Midbrain (tissue), 1 donor: ENCODE measurements at places on chromosomes 4 and X.

DNA sequence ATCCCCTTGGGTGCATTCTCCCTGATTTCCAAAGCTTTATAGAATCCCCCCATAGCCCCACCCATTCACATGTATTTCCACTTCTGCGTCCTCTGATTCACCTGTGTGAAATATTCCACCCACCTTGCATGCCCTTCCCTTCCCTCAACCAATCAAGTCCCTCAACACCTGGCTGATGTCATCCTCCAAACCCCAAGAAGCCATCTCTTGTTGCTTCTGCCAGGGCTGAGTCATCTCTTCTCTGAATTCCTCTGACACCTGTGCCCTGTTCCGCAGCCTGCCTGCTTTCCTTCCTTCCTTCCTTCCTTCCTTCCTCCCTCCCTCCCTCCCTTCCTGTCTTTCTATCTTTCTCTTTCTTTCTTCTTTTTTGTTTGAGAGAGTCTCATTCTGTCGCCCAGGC is 9.9 kb downstream of the CRMP1 start:
- no peak for DNase-seq

DNA sequence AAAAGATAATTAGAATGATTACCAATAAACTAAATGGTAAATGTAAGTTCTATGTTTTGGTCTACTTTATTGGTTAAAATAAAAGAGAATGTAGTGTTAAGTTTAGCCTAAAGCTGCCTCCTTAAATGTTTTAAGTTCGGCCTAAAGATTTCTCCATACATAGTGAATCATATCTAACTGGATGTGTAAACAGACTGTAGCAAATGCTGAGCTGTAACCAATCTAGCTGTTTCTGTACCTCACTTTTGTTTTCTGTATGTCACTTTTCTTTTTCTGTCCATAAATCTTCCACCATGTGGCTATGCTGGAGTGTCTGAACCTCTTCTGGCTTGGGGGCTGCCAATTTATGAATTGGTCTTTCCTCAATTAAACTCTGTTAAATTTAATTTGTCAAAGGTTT is 121.2 kb downstream of the TBCK start:
- DNase-seq = no peak

DNA sequence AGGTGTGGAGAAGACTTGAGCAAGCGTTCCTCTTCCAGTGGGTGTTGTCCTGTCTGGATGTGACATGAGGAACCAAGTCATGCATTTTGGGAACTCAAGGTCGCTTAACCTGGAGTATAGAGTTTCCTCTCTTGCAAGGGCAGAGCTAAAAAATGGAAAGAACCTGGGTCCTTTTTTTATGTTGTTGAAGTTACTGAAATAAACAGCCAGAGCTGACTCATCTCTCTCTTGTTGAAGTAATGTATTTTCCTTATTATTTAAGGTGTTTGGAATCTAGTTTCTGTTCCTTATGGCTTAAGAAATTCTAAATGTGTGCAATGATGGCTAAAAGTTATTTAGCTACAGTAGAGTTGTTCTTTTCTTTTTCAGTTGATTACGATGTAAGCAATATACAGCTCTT is 314.5 kb downstream of the CAMK2D start:
- no peak for DNase-seq

DNA sequence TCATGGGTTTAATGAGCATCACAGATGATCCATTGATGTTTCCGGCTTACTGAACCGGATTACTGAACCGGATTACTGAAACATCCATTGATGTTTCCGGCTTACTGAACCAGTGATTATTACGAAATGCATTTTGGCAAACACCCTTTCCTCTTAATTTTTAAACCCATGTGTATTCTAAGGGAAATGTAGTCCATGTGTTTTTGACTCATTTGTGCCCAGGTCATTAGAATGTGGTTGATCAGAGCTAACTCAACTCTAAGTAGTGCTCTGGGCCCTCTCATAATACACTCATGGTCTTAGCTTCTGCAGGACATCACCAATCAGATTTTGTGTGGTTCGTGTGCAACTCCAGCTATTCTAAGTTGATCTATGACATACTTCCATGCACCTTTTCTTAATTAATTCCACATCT is 141.6 kb downstream of the SPATA18 start:
- DNase-seq = no peak

- no peak for DNase-seq
Observed at GRCh38 chr4:78691971-78692821, 84.0 kb upstream of the BMP2K start.

DNA sequence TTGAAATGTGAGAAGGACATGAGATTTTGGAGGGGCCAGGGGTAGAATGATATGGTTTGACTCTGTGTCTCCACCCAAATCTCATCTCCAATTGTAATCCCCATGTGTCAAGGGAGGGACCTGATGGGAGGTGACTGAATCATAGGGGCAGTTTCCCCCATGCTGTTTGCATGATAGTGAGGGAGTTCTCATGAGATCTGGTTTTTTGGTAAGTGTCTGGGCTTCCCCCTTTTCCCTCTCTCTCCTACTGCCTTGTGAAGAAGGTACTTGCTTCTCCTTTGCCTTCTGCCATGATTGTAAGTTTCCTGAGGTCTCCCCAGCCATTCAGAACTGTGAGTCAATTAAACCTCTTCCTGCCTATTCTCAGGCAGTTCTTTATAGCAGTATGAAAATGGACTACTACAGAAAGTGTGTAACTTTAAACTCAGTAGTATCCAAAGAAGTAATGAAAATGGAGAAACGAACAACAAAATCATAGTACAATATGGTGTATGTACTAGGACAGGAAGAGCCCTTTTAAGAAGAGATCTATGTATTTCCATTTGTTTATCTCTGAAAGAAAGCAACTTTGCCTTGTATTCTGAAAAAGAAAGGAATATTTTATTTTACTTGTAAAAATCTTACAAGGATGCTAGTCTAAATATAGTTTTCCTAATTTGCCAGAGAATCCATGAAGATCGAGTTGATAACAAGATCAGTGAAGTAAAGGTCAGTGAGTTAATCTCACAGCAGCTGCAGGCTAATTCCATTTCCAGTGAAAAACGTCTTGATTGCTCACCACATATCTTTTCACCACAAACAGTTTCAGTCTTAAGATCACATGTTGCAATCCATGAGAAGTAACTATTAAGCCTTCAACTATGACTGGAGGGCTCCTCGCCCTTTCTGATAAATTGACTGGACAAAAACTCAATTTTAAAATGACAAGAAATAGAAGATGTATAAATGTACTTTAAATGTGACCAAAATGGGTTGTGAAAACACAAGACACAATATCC is 20.5 kb downstream of the PKD2 start:
- DNase-seq = no peak

GRCh38 chr4:128334256-128334655 is 46.6 kb upstream of the PGRMC2 start:
- no peak for DNase-seq

- DNase-seq = no peak
Observed at GRCh38 chrX:71111141-71111843, at the start of gene IL2RG. TSS of gene IL2RG (minus strand) at chrX:71111577. CDS start at chrX:71111539, 38 bp downstream.

- no peak for DNase-seq
Observed at GRCh38 chrX:10296576-10296975, 139.8 kb downstream of the CLCN4 start.
